HuH-7.5 (cell line): ENCODE measurements at places on chromosomes 11 and 22.

DNA sequence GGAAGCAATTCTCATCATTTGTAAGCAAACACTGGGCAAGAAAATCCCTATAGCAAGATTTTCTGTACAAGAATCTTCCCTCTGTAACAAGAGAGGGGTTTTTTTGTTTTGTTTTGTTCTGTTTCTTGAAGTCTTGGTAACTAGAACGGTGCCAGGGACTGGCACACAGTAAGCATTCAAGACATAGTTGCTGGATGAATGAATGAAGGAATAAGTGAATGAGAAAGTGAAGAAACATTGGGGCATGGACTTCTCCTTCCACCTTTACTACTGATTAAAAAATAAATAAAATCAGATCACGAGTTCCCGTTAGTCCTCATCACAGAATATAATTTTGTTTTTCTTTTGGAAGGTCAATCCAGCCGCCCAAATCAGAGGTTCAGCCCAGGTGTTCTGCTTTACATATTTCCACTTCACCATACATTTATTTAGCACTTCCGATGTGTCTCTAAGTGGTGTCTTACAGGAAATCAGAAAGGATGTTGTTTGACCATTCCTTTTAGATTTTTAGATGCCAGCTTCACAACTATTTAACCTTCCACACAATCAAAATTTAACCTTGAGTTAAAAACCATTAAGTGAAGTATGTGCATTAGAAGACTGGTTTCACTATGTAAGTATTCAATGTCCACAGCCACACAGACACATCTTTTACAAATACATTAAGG lies 281.2 kb downstream of the CADM1 start:
- no peak for DNase-seq

GRCh38 chr11:14642453-14642852 lies 1.2 kb upstream of the PDE3B start:
- no peak for DNase-seq

DNA sequence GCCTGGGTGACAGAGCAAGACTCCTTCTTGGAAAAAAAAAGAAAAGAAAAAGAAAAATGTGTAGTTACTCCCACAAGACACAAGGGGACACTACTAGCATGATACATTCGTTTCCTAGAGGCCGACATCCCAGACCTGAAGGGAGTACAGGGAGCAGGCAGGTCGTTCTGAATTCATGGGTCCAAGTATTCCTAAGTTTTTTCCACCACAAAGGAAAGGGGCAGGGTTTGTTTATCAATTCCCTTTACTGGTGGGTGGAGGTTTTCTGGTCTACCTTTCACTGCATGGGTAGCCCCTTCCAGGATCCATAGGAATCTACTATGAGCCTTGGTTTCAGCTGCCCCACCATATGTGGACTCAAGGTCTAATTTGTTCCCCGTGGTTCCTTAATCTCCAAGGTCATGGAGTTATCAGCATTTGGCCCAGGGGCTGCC lies 11.8 kb downstream of the TIGD3 start:
- DNase-seq, result peak; percentile 86

GRCh38 chr11:127035824-127036223 lies 35.3 kb upstream of the KIRREL3 start:
- DNase-seq, result no peak

- no peak for DNase-seq
Observed at GRCh38 chr11:77171885-77172665, 44.0 kb downstream of the MYO7A start.

GRCh38 chr22:46560696-46561295 lies 23.4 kb upstream of the CELSR1 start:
- no peak for DNase-seq

DNA sequence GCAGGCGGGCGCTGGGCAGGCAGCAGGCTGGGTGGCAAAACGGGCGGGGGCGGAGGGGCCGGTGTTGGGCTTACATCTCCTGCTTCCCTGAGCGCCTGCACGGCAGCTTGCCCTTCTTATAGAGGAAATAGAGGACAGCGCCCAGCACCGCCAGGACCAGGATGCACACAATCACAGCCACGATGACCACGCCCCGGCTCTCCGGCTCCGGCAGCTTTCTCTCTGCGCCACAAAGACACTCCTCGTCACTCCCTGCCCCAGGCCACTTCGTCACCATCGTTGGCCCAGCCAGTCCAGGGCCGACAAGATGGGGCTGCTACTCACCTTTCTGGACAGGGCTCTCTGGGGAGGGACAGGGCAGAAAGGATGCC lies 6.3 kb downstream of the MCAM start:
- no peak for DNase-seq
